ENCODE measurements at places on chromosomes 11 and 22.

DNA sequence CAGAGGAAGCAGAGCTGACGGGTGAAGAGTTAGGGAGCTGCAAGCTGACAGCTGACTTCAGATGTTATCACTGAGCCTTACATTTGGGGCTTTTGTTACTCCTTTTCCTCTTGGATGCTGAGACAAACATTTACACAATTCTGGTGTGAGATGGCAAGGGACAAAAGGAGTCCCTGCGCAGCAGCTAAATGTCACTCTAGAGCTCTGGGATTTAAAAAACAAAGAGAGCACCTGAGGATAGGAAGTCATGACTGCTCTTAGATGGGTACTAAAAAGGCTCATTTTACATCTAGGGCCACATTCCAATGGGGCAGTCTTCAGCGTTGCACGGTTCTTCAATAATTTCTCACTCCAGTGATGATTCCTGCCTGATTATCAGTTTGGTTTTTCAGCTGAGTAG lies 204.5 kb downstream of the RAB38 start:
- DNase-seq = no peak

- DNase-seq = no peak
These were observed 3.9 kb downstream of the SCGB2A2 start for GRCh38 chr11:62273789-62274275.

- no peak for DNase-seq
These were observed 9.2 kb upstream of the TPCN2 start for GRCh38 chr11:69039501-69039900.

DNA sequence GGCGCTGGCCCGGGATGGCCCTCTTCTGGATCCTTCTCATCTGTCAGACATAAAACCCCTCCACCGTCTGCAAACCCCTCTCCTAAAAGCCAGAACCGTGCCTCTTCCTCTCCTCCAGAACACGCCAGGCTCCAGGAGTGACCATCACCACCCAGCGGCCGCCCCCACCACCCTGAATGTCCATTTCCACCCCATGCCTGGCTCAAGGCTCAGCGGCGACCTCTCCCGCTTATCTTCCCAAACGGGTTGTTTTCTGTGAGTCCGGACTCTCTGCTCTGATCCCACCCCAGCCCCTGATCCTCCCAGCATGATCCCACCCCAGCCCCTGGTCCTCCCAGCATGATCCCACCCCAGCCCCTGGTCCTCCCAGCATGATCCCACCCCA lies 37.6 kb downstream of the CELSR1 start:
- no peak for DNase-seq

- DNase-seq = no peak
These were observed 83.0 kb downstream of the CDKN1C start for GRCh38 chr11:2802389-2803185.

DNA sequence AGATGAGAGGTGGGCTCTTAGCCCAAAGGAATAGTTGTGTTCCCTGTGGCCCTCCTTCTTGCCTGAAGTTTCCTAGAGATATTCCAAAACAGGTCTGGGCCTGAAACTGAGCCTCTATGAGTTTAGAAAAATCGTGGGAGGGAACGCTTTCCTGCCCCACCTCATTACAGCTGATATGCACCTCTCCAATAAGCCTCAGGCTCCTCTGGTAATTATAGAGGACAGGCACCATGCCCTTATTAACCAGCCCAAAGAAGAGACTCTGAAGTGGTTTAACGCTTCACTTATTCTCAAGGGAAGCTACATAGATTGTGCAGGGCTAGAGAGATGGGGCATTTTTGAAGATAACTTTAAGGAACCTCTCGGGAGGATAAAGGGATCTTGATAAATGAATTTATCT lies 3.4 kb upstream of the MPZL2 start:
- DNase-seq = no peak

- DNase-seq = no peak
These were observed 45.1 kb downstream of the LRFN4 start for GRCh38 chr11:66901964-66902390.

DNA sequence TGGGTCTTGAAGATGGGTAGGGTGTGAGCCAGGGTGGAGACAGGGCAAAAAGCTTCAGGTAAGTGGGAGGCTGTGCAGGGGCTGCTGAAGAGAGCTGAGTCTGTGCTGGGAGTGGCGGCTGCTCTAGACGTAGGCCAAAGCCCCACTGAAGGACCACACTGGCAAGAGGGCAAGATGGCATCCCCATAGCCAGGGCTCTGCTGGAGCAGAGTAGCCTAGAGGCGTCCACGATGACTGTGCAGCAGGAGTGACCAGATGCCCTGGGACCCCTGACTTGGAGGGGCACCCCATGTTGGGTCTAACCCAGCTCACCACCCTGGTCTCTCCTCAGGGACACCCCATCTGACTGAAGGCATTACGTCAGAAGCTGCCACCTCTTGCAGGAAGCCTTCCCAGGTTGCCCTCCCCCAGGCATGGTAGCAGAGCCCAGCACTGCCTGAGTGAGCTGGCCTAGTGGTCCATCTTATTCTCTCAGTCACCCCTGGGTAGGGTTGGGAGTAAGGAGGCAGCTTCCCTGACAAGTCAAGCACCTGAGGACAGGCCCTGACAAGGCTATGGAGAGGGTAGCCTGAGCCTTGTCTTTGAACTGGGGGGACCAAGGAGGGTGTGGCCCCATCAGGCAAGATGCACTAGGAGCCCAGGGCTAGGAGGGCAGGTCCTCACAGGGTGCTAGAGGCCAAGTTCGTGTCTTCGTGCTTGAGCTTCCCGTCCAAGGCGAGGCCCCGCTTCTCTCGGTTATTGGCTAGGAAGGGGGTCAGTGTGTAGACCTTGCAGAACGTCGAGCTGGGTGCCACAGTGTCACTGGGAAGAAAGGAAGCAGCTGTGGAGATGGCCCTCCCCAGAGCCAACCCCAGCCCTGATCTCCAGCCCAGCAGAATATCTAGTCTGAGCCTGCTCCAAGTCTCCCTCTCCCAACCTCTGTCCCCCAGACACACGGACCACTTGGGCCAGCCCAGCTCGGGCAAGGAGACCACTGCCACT lies 33.1 kb downstream of the TPBGL start:
- DNase-seq = no peak

DNA sequence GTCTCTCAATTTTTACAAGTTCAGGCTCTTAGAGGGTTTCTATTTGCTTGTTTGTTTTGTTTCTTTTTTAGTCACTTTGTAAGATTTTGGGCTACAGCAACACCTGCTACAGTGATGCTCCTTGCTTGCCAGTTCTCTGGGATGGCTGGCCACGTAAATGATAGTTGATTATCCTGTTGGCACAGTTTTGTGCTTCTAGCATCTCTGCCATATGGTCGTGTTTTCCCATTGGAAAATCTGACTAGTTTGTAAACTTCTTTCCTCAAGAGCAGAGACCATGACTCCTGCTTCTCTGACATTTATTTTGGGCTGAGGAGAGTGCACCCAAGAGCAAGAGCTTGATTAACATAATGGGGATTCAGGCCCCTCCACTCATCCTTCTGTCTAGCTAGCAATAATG lies 1621.6 kb upstream of the RAG2 start:
- DNase-seq = no peak

GRCh38 chr11:23749762-23750430 lies 747.0 kb upstream of the LUZP2 start:
- no peak for DNase-seq

DNA sequence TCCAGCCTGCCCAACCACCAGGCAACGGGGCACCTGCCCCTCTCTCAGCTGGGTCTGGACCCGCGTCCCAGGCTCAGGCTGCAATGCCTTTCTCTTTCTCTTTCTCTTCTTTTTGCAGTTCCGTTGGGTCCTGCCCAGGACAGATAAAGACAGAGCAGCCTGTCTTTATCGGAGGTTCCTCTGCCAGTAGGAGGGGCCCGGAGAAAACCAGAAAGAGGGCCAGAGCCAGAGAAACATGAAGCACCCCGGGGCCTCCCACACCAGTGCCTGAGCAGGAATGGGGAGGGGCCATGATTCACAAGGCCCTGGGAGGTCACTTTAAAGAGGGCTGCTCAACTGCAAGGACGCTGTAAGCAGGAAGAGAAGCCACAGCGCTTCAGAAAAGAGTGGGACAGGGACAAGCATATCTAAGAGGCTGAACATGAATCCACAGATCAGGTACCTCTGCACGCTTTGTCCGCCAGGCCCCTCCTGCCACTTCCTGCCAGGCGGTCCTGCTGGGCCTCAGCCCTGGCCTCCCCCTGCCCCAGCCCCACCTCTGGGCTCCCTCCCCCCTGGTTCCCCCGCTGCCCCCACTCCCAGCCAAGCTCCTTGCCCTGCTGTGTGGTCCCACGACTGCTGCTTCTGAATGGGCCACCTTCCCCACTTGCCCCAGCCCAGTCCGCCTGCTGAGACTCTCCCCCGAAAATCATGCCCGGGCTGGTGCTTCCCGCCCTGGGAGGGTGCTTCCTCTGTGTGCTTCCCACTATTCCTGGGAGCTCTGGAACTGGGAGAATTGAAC lies at the start of gene APOBEC3C:
TSS of gene APOBEC3C (plus strand) at position 316 of the 781 bp plus-strand sequence. CDS start at position 422, 106 bp downstream.
- DNase-seq = peak; percentile 62

- DNase-seq = no peak
These were observed 2310.2 kb downstream of the LRRC4C start for GRCh38 chr11:39149214-39149613.

DNA sequence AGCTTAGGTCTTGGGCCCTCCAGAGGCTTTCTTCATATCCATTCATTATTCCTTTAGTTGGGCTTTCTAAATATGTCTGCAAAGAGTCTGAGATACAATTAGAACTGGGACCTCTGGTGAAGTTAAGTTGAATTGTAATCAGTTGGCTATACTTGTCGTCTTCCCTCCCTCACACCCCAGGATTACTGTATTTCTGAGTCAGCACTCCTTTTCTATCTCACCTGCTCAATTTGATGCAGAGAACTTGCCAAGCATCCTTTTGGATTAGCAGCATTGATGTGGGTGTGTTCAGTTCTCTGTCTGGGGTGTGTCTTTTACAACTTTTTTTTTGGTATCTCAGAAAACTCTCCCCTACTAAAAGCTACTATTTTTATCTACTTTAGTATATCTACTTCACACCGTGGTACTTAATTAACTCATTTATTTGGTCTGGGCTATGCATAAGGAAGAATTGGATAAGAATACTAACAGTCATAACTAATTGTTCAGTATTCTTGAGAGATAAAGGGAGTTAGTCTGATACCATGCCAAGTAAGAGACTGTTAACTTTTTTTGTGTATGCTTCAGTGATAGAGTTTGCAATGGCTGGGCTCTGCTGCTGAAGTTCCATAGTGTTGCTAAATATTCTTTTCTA lies 15.1 kb downstream of the CTNND1 start:
- no peak for DNase-seq

DNA sequence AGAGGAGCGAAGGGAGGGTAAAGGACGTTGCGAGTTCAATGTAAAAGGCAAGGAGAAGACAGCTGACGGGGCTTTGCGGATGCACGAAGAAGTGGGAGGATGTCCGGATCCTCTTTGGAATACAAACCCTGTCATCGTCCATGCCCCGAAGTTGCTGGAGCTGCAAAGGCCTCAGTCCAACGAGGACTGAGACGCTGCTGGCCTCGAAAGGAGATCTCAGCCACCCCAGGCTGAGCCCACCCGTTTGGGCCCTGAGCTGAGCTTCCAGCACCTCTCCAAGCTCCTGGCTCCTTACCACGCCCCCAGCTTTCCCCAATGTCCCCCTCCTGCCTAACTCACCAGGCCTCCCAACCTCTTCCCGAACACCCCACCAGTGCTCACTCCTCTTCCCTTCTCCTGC lies 46.1 kb upstream of the PHF21B start:
- DNase-seq = no peak

DNA sequence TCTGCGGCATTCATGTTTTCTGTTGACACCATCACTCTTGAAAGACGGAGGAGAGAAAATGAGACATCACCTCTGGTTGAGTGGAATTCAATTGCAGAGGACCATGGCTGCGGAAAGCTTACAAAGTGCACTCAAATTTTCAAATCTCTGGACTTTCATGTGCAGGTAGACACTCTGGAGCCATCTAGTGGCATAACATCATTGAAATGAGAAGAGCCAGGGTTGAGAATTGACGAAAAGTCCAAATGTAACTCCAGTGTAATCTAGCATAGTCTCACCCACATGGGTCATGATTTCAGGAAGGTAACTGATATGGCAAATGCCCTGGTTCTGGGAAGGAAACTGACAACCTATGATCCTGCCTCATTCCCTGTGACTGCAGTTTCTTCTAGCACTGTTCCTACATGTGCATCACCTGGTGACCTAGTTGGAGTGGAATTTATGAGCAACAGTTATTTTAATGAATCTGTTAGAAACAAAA lies 687.8 kb downstream of the KCNA4 start:
- no peak for DNase-seq

DNA sequence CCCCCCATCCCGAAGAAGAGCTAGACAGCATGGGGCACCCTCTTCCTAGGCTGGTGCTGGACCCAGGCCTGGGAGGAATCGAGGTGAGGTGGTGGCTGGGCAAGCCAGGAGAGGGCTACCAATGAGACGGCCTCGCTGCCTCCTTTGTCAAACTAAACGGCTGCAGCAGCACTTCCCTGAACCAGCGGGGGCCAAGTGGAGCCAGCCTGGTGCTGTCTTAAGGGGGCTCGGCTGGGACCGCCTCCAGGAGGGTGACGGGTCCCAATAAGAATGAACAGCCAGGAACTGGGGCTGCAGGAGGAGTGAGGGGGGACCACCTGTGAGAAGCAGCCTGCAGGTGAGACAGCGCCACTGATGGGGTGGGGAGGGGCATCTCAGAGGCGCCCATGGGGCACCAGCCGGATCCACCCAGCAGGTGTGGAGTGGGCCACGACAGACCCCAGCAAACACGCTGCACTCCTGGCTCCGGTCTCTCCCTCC lies 17.1 kb downstream of the IFT27 start:
- DNase-seq = no peak

- DNase-seq = no peak
These were observed 57.0 kb downstream of the BRD1 start for GRCh38 chr22:49770547-49771265.

DNA sequence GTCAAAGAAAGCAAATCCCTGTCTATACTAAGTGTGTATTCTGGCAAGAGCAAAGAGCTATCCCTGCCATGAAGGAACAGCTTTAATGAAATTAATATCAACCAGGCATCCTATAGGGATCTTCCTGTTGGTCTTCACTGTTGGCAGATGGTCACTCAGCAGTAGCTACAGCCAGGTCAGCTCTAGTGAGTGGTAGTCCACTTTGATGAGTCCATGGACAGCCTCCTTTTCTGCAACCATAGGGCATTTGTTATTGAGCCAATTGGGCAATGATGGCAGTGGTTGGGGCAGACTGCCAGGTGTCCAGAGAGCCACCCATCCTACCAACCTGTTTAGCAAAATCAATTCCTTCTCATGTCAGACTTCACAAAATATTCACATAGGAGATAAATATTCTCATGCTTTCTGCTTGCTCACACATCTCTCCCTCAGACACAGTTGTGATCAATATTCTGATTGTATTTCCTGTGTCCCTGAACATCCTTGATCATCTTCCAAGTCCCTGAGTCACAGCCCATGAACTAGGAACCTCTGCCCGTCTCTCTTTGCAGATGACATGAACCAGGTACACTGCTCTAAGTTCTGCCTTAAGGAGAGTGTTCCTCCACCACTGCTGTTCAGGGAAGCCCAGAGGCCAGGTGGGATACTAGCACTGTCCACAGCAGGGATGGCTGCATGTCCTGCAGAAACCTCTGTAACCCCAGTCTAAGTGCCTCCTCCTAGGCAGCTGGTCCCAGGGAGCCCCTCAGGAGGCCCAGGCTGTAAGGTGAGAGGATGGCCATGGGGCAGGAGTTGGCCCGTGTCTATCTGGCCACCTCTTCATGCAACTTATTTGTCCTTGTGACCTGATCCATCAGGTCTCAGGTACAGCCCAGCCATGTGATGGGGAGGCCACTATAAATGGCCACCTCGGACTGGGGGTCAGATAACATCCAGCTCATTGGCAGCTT lies 74.2 kb upstream of the IGLL5 start:
- no peak for DNase-seq

Data from stimulated activated CD4-positive, alpha-beta T cell treated with anti-CD3 and anti-CD28 coated beads, Interleukin-2, amount 100 ng/mL, for 4 hours (primary cell).